ENCODE measurements at places on chromosomes 2 and 18. TPM values are rescaled to one million over a fixed set of nuclear protein-coding genes. Genes with fewer than 3 reads are reported as not detected.

The IL36G gene
- total RNA-seq: not detected

The SNORC gene
- total RNA-seq: 0.97 TPM

The BOLL gene
- total RNA-seq: not detected

The PROC gene
- 0.37 TPM for total RNA-seq

The MDH1 gene
- total RNA-seq: 120 TPM

The KCNIP3 gene
- 2.4 TPM for total RNA-seq

GRCh38 chr2:160534249-160534648, 40.6 kb upstream of the RBMS1 start:
- DNase-seq: no peak

DNA sequence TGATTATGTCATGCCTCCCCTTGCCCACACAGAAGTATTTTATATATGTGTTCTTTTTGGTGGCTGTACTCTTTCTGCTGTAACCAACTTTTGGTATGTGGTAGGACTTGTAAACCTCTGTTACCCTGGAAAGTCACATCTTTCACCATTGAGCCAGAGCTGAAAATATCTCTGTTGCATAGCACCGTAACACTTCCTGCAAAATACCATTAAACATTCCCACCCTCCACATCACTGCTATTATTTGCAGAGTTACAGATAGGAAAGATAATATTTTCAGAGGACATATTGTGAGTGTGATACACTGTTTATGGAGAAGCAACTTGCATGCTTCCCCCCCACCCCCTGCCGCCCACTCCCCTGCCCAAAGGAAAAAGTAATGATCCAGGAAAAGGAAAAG, 44.8 kb downstream of the CAB39 start:
- DNase-seq: no peak

All from lung (tissue), 17 donors.